ENCODE measurements at places on chromosomes 2 and 18. TPM values are rescaled to one million over a fixed set of nuclear protein-coding genes. Genes with fewer than 3 reads are reported as not detected.

- no peak for DNase-seq
Observed at GRCh38 chr2:71930049-71930681, 217.5 kb downstream of the CYP26B1 start.

DNA sequence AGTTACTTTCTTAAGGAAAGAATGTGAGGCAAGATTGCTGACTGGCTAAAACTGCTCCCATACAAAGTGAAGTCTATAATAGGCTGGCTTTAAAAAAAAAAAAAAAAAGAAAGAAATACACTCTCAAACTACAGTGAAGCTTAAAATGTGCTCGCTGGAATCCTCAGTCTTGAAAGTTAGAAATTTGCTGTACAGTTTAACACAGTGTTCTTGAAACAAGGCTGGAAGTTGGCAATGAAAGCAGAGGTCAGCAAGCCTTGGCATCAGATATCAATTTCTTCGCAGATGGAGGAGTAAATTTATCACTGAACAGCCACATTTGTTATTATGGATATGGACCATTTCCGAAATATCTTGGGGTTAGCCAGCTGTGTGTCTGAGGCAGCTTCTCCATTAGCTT, 392.9 kb downstream of the ZNF516 start:
- no peak for DNase-seq

DNA sequence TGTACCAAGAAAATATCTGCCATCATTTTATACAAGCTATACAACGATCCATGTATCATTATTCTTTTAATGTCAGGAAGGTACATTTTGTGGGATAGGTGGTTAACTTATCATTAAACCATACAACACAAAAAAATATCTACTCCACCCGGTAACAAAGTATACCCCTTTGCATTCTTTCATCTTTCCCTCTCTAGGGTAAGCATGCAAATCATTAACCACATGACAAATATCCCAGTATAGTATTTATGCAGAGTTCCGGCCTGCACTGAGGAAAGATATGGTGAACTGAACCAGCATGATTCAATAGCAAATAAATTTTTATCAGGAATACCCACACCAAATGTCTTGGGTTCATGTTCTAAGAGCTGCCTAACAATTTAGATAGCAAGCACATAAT, 22.5 kb upstream of the SULT1C2 start:
- no peak for DNase-seq

DNA sequence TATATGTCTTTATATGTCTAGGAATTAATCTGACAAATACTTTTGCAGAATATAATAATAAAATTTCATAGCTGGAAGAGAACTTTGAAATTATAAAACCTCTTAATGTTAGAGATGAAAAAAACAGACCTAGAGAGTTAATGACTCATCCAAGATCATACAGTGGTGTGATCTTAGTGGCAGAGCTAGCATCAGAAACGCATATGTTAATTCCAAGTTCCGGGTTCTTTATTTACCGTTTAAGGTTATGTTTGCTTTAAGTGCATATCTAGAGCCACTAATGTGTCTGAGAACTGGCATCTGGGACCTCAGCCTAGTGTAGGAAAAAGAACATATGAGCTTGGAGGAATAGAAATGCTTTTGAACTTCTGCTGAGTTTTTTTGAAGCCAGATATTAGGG, 24.3 kb downstream of the CERS6 start:
- no peak for DNase-seq

DNA sequence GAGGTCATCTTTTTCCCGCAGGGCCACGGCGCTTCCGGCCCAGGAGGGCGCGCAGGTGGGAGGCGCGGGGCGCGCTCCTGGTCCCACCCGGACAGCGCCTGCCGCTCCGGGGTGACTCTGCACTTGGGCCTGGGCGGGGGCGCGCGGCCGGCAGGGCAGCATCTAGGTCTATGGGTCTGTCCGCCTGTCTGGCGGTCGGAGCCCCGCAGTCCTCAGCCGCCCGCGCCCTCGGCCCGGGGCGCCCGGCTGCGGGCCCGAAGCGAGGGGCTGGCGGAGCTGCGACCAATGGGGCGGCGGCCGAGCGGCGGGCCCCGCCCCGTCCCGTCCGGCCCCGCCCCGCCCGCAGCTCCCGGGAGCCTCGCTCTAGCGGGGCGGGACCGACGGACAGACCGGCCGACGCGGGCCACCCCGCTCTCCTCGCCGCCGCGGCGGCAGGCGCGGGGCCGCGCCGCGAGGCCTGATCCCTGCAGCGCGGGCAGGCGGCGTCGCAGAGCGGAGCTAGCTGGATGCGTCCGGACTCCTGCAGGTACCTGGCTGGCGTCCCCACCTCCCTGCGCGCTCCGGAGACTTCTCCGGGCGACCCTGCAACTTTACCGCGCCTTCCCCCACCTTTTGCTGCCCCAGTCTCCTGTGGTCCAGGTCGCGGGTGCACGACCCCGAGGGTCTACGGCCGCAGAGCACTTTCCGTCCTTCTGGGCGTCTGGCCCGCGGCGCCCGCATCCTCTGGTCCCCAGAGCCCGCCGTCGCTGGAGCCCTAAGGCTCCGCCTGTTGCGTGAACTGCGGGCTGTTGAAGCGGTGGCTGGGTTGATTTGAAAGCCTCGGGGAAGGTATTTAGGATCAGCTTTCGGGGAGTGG, at the start of gene KCNS3:
Gene KCNS3, plus strand, starts transcription at position 387 of the 856 bp plus-strand sequence. CDS start 52,342 bp downstream, outside the sequence.
- DNase-seq: peak; percentile 12

DNA sequence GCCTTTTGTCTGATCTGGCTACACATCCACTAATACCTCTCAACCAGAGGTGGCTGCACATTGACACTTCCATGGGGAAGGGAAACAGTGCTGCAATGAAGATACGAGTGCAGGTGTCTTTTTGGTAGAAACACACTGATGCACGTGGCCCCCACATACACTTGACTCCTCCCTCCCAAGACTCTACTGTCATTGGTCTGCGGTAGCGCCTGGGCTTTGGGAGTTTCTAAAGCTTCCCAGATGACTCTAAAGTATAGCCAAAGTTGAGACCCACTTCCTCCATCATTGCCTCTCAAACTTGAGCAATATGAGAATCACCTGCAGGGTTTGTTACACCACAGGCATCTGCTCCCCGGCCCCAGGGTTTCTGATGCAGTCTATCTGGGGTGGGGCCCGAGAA, 11.0 kb downstream of the SLC14A1 start:
- DNase-seq: no peak

GRCh38 chr2:235512699-235513053, 18.8 kb downstream of the AGAP1 start:
- no peak for DNase-seq

DNA sequence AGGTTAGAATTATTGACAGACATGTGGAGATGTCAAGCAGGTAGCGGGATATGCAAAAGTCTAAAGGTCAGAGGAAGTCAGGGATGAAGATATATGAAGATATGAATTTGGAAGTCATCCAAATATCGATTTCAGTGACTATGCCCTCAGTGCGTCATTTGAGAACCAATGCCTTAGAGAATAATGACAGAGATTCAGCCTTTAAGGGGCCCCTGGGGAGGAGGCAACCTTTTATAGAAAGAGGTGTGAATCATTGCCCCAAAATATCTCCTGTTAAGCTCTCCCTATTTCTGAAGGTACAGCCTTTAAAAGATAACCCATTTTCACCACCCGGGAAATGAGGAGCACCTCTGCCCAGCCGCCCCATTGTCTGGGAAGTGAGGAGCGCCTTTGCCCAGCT, 223.4 kb downstream of the NCKAP5 start:
- no peak for DNase-seq

GRCh38 chr2:238700117-238700457, 147.8 kb upstream of the TWIST2 start:
- DNase-seq: no peak

GRCh38 chr2:233480490-233481202, 85.9 kb downstream of the USP40 start:
- DNase-seq: peak; percentile 13

GRCh38 chr18:76974386-76974785, 152.0 kb downstream of the ZNF236 start:
- no peak for DNase-seq

CRYBA2 gene
- not detected for polyA plus RNA-seq

GNLY gene
- polyA plus RNA-seq: not detected

NIF3L1 gene
- 31.9 TPM for polyA plus RNA-seq
